ENCODE measurements at places on chromosomes 7 and 10.

DNA sequence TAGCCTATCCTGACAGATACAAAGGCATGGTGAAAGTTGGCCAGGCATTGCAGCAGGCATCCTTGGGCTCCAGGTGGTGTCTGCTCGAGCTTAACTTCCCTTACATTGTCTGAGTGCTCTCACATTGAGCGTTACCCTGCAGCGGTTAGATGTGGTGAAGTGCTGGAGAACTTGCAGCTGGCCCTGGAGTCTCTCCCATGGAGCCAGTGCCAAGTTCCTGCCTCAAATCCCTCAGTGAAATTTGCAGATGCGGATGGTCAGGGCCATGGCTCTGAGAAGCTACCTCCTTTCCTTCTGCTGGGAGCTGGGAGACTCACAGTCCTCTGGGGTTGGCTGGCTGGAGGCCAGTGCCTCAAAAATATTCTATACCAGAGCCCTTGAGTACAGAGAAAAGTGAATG, 3.3 kb upstream of the ZNF746 start:
- DNase-seq, result no peak

DNA sequence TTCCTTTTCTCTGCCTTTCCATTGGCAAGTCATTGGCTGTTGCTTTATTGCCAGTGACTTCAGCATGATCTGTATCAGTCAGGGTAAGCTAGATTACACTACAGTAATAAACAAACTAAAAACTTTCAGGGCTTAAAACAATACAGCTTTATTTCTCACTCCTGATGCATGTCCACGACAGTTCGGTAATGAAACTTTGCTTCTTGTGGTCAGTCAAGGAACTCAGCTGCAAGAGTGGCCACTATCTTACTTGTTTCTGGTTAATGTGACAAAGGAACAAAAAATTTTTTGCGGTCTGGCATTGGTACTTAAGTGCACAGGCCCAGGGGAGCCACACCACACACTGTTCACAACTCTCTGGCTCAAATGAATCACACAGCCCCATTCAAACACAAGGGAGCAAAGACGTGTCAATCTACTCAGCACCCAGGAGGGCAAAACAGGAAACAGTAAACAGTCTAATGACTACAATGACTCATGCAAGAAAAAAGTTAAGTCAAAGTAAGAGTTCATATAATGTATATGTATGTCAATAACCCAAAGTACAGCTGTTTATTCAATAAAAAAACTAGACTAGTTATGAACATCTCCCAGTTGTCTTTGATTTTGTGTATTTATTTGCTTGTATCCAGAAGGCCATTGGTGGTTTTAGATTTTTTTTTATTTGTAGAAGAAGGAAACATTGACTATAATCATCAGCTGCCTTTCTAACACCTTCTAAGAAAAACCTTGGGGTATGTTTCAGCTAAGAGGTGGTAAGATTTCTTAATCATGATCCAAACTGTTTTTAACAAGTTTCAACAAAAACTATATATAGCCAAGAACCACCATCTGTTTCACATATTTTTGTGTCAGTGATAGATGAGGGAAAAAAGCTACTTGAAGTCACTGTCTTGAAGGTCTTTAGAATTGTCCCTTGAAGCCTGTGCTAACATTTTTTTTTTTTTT, 134.4 kb upstream of the FAM3C start:
- DNase-seq, result peak; percentile 66

DNA sequence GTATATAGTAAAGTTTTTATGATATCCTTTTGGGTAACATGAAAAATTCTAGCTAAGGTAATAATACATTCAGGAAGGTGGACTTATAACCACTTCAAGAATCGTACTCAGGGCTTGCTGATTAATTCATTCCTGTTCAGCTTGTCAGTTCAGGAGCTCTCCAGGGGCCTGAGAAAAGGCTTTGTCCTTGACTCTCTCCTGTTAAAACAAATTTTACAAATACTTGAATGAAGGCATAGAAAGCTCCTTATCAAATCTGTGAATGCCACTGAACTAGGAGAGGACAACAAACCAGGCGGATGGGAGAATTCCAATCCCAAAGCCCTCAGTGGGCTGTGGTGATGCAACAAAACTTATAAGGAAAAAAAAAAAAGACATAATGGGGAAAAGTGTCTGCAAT, 354.5 kb upstream of the ZMIZ1 start:
- DNase-seq, result no peak

DNA sequence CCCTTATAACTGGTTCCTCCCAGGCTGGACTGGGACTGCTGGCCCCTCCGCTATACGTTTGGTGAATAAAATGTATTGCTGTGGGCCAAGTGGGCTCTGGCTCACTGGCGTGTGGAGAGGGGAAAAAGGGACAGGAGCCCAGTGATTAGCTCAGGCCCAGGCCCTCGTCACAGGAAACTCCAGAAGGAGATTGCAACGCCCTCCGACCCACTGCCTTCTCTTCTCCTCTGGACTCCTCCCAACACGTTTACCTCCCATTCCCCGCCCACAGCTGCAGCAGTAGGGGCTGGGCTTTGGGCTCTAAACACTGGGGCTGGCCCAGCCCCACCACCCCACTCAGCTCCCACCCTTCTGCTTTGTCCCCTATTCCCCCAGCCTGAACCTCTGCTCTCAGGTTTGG, 173.9 kb downstream of the NEURL1 start:
- DNase-seq, result no peak

GRCh38 chr7:964401-965231, 10.1 kb upstream of the ADAP1 start:
- no peak for DNase-seq

GRCh38 chr10:117391436-117392205, 16.4 kb upstream of the PDZD8 start:
- no peak for DNase-seq

DNA sequence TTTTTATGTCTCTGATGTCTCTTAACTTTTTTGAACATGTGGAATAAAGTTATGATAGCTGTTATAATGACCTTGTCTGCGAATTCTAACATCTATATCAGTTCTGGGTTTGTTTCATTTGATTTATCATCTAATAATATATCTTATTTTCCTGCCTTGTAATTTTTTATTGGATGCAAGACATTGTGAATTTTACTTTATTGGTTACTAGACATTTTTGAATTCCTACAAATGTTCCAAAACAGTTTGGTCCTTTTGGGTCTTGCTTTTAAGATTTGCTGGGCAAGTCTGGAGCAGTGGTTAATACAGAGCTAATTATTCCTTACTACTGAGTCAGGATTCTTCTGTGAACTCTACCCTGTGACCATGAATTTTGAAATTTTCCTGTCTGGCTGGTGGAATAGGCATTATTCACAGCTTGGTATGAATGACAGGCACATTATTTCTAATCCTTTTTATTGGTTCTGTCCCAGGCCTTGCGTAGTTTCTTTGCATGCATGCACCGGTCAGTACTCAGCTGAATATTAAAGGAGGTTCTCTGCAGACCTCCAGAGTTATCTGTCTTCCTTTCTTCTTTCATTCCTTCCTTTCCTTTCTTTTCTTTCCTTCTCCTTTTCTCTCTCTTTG, 9.0 kb downstream of the CUTC start:
- DNase-seq, result no peak

DNA sequence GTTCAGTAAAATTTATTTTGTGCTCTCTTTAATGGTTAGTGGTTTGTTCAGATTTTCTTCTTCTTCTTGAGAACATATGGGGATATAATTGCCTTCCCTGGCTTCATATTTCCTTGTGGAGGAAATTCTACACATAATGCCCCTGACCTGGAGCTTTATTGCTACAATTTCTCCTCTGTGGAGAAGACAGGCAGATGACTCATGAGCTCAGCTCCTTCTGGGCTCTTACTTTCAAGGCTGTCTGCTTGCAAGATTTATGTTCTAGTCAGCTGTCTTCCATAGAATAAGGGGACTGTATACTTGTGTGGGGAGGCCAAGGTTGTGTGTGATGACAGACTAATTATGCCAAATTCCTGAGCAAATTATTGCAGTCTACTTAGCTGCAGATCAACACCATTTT, 1.6 kb downstream of the LRRD1 start:
- peak; percentile 87 for DNase-seq

GRCh38 chr7:13894954-13895353, 94.5 kb downstream of the ETV1 start:
- DNase-seq, result no peak

GRCh38 chr10:97169911-97170693, 15.7 kb downstream of the SLIT1 start:
- no peak for DNase-seq

DNA sequence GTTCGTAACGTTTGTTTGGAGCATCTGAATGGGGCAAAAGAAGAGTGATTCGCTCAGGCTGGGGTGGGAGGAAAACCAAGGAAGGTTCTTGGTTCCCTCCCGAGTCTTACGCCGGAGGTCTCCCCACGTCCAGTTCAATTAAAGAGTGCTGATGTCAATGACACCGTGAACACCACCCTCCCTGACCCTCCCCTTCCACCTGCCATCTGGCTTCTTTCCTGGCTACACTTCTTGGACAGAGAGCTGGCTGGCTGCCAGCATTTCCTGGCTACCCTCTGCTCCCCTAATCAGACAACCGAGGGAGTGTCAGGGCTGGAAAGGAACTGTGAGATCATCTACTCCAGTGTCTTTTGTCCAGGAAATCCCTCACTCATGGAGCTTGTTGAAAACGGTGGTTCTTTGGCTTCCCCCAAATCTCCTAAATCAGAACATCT, 24.1 kb upstream of the FFAR4 start:
- no peak for DNase-seq

DNA sequence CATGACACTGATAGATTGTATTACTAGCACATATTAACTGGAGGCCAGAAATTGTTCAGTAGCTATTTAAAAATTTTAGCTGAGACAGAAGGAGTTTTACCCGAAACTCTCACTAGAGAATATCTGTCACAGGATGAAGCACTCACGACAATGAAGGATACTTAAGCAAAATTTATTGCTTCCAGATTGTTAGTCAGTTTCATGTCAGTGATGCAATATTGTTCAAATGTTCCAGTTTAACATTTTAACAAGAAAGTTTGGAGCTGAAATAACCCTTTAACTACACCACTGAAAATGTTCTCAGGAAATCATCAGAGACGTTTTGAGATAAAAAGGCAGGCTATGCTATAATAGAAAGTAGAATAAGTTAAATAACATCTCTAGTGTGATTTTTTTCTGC, 15.0 kb upstream of the CADPS2 start:
- DNase-seq, result no peak

GRCh38 chr10:132593900-132594876, 56.6 kb downstream of the INPP5A start:
- no peak for DNase-seq

- no peak for DNase-seq
Measured at GRCh38 chr10:70221030-70221429, 12.2 kb downstream of the PPA1 start.

DNA sequence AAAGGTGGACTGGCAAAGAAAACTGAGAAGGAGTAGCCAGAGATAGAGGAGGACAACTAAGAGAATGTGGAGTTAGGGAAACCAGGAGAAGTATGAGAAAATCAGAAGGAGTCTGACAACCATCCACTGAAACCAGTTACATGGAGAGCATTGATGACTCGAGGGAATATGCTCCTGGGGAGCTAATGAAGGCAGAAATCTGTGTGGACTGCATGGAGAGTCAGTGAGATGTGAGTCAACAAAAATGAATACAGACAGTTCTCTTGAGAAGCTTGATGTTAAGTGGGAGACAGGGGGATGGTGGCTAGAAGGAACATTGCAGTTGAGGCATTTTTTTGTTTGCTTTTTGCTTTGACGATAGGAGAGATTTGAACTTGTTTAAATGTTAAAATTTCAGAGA, 34.3 kb upstream of the ZNF32 start:
- DNase-seq, result no peak

GRCh38 chr7:40805361-40805760, 670.6 kb downstream of the SUGCT start:
- no peak for DNase-seq

DNA sequence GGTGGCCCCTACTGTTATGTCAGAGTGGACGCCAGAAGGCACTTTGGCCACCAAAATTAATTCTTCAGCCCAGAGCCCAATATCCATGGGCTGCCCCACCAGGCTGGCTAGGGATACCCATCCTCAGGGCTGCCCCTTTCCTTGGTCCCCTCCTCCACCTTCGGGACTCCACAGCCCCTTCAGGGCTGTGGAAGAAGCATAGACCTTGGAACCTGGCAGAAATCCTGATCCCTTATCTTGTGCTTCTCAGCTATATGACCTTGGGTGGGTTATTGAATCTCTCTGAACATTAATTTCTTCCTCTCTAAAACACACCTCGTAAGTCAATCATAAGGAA, 499 bp upstream of the TMUB1 start:
- no peak for DNase-seq

- no peak for DNase-seq
Measured at GRCh38 chr7:113100121-113100603, 13.5 kb upstream of the GPR85 start.

DNA sequence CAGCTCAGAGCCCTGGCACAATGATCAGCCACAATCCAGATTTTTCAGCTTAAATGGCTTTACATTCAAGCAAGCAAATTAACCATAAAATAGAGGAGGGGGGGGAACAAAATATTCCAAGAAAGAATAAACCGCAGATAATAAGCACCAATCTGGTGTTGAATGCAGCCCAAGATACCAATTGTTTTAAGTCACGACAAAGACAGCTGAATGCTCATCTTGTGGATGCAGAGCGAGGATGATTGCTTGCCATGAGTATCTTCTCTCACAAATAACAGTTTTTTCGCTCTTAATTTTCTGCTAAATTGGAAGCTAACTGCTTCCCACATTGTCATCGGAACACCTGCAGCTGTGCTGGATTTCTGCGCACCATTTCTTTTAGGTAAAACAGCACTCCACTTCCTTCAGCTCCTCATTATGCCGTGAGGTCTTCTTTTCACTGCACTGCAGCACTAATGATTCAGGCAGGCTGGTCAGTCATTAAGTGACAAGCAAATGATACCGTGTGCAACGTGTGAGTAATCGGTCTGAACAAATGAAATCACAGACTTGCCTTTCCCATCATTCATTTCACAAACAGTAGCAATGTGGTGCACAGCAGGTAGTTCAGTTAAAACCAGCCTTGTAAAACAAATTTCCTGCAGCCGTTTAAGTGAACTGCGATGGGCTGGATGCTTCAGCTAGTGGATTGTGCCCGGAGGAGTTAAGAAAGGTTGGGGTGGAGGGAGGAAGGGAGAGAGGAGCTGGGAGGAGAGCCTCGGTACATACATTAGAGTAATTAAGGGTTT, 106.4 kb upstream of the CDCA7L start:
- no peak for DNase-seq

- no peak for DNase-seq
Measured at GRCh38 chr10:34337917-34338316, 477.2 kb downstream of the PARD3 start.

GRCh38 chr10:117860823-117861222, 185.9 kb downstream of the RAB11FIP2 start:
- DNase-seq, result no peak

- DNase-seq, result no peak
Measured at GRCh38 chr7:127231415-127231814, 21.3 kb downstream of the GRM8 start.

GRCh38 chr10:58328233-58328632, 6.6 kb upstream of the UBE2D1 start:
- DNase-seq, result no peak

- DNase-seq, result no peak
Measured at GRCh38 chr7:74655324-74655723, 2.2 kb upstream of the GTF2I start.

DNA sequence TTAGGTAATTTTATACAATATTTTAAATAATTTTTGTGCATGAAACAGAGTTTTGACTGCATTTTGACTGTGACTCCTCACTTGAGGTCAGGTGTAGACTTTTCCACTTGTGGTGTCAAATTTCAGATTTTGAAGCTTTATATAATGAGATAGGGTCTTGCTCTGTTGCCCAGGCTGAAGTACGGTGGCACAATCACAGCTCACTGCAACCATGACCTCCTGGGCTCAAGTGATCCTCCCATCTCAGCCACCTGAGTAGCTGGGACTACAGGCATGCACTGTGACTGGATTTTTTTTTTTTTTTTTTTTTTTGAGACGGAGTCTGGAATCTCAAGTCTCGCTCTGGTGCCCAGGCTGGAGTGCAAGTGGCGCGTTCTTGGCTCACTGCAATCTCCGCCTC, 74.9 kb downstream of the TCF7L2 start:
- no peak for DNase-seq

Measured in fibroblast of skin of left biceps (primary cell).